Mammary epithelial cell (primary cell): ENCODE measurements at places on chromosomes 4 and X. TPM values are rescaled to one million over a fixed set of nuclear protein-coding genes. Genes with fewer than 3 reads are reported as not detected.

The GUCY1A1 gene
- total RNA-seq, result 0.24 TPM in 1 of 2 replicates, not detected in the other

The CSN1S1 gene
- total RNA-seq, result not detected

The MSANTD1 gene
- total RNA-seq, result 0.68 and 0.83 TPM in 2 replicates

The SH3D19 gene
- total RNA-seq, result 38.6 and 42.7 TPM in 2 replicates
